Posterior vena cava (tissue), 2 donors: ENCODE measurements at places on chromosomes 12 and 14. TPM values are rescaled to one million over a fixed set of nuclear protein-coding genes. Genes with fewer than 3 reads are reported as not detected.

The POLR3B gene
- 10.5 TPM for total RNA-seq

GRCh38 chr14:99465288-99465687 is 15.4 kb downstream of the SETD3 start:
- no peak for DNase-seq

The TTLL5 gene
- total RNA-seq = 28.5 TPM

DNA sequence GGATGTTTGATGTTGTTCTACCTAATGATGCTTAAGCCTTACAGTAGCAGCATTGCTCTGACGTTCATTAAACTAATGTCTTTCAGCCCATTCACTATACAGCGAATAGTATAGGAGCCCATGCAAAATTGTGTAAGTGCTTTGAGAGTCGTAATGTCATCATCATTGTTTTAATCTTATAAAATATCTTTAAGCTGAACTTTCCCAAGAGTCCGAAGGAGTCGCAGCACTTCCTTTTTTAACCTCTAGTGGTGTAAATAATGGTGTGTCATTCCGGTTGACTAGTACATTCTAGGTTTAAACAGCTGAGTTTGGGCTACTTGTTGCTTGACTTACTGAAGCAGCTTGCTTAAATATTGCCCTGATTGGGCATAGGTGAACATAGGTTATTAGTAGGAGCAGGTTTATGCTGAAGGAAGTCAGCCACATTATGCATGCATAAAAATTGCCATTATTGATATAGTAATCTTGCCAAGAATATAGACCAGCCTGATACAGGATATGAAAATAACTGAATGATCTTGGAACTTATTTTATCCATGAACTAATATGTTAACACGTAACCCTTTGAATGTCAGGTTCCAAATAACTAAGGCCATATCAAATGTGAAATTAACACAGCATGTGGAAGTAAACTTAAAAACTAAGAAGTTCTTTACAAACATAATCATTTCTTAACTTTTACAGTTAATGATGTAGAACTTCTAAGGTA is 2.6 kb downstream of the WNK1 start:
- DNase-seq = no peak

The CCDC38 gene
- total RNA-seq = not detected
